ENCODE measurements at places on chromosomes 12 and 14.

GRCh38 chr14:75339059-75339458, 60.4 kb downstream of the FOS start:
- DNase-seq: no peak

- no peak for DNase-seq
These were observed 98.1 kb downstream of the PHETA1 start for GRCh38 chr12:111270774-111271173.

- DNase-seq: no peak
These were observed 25.9 kb upstream of the WNK1 start for GRCh38 chr12:726281-727140.

DNA sequence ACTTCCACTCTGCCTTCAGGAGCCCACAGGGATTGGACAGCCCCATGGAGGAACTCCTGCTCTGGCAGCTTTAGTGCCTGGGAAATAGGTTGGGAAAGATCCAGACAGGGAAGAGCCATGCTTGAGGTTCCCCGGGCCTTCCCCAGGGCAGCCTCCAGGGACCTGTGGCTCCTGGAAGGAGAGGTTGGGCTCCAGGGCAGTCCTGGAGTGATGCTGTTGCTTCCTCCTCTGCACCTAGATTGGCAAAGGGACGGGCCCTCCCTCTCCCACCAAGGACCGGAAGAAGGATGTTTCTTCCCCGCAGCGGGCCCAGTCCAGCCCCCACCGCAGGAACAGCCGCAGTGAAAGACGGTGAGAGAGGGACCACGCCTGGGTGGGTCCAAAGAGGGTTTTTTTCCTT, 16.5 kb downstream of the VASH1 start:
- DNase-seq: no peak

GRCh38 chr14:72254202-72254936, 322.1 kb downstream of the RGS6 start:
- no peak for DNase-seq

DNA sequence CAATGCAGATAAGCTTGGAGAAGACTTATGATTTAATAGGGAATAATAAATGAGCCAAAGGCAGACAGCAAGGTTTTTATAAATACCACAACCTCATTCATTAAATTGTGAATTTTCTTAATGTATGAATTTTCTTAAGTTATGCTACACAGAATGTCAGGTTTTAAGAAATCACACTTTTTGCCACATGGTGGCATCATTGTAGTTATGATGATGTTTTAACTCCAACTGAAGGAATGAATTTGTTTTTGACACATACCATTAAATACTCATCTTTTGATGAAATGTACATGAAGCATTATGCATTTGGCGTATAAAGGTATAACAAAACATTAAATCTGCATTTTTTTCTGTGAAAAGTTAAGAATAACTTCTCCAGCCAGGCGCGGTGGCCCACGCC, 524.1 kb upstream of the FBXO33 start:
- no peak for DNase-seq

GRCh38 chr12:31203261-31203660, 122.7 kb downstream of the SINHCAF start:
- DNase-seq: no peak

- no peak for DNase-seq
These were observed 46.7 kb downstream of the NOC4L start for GRCh38 chr12:132190834-132191500.

GRCh38 chr12:111434680-111435338, 29.1 kb downstream of the SH2B3 start:
- no peak for DNase-seq

DNA sequence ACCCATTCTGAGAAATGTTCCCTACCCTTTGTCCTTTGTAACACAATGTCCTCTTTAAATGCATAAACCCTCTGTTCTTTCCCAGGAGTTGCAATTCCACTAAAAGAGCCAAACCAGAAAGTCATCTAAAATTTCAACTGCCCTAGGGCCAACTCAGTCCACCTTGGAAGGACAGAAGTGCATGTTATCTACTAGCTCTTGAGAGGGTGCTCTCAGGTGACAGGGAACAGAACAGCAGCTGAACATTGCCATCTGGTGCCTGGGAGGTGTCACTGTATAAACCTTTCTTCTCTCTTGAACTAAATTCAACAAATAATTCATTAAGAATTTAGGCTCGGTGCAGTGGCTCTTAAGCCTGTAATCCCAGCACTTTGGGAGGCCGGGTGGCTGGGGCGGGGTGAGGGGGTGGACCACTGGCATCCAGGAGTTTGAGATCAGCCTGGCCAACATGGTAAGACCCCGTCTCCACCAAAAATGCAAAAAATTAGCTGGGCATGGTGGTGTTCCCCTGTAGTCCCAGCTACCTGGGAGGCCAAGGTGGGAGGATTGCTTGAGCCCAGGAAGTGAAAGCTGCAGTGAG, 10.3 kb upstream of the FERMT2 start:
- DNase-seq: no peak

- no peak for DNase-seq
These were observed at the start of gene TNFRSF1A for GRCh38 chr12:6341417-6342139. TNFRSF1A (minus strand) TSS chr12:6342076; CDS start chr12:6341814, 262 bp downstream.

DNA sequence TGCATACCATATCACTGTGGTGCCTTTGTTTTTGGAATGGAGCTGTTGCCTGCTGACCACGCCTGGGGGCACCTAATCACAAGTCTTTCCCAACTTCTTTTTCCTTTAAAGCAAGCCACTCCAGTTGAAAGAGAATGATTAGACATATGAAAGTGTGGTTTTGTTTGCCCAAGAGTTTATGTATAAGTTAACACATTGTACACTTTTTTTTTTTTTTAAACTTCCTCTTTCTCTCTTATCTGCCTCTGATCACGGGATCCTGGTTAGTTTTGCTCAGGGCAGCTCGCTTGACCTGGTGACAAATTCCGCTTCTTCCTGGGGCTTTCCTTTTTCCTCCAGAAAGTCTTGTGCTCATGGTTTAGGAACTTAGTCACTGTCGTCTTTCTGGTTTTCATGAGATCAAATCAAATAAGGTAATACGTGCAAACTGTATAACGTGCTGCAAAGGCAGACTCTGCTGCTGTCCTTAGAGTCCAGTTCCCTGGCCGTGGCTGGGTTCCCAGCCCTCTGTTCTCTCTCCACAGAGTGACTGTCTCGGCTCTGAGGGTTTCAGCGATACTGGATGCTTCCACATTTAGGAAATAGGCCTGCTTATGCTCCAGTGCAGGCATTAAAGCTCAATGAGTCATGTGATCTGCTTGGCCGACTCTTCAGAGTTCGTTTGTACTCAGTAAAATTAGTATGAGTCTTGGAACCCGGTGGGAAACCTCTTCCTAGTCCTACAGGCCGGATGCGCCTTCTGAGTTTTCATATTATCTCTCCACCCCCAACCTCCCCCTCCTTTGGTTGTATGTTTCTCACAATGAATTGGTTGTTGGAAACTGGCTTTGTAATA, 15.2 kb downstream of the RASSF3 start:
- no peak for DNase-seq

DNA sequence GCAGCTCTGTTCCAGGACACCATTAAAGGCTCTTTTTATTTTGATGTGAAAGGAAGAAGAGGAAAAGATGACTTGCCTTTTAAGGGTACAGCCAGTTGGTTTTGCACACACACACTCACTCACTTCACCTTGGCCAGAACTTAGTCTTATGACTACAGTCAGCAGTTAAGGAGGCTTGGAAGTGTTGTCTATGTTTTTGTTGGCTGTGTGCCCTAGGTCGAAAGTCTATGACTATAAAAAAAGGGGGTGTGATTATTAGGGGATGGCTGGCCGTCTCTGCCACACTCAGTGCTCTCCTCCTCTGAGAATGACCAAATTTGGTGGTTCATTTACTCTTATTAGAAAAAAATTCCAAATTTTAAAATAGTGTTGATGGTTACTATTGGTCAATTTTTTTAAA, 139.5 kb upstream of the OTX2 start:
- no peak for DNase-seq

DNA sequence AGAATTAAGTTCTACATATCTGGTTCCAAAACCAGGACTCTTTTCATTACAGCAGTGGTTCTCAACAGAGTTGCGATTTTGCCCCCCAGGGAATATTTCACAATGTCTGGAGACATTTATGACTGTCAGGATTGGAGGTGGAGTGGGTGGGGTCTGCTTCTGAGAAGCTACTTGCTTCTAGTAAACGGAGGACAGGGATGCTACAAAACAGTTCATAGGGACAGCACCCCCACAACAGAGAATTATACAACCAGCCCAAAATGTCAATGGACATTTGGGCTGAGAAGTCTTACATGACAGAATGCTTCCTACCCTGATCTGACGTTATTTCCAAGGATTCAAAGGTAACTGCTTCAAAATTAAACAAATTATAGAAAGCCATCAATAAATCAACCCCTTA, 739 bp upstream of the SPATA7 start:
- DNase-seq: no peak

DNA sequence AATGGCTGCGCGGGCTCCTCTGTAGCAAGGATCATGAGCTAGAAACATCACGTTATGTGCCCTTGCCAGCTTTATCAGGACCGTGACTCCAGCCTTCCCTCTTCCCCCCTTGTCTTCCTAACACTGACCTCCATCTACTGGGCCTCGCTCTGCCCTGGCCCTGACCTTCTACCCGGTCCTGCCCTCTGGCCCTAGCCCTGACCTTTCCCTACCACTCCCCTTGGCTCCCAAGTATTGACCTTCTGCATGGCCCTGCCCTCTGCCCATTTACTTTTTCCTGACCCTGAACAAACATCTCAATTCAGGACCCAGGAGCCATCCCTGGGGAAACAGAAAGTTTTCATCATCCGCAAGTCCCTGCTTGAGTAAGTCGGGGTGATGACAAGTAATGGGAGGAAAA, 2.0 kb downstream of the SOAT2 start:
- DNase-seq: no peak

DNA sequence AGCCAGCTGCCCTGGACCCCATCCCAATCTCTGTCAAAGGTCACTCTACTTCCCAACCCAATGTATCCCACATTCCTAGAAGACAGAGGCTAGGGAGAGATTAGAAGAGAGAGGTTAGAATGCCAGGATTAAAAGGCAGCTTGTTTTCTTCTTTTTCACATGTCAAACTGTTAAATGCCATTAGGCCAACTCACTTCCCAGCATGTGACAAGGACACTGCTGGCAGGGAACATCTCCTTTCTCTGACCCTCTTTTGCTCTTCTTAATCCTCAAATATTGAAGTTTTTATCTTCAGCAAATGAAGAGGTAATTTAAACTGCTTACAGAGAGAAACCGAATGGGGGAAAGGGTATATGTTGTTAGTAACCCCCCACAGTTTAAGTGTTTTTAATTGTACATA, 89.1 kb downstream of the BBS10 start:
- no peak for DNase-seq

DNA sequence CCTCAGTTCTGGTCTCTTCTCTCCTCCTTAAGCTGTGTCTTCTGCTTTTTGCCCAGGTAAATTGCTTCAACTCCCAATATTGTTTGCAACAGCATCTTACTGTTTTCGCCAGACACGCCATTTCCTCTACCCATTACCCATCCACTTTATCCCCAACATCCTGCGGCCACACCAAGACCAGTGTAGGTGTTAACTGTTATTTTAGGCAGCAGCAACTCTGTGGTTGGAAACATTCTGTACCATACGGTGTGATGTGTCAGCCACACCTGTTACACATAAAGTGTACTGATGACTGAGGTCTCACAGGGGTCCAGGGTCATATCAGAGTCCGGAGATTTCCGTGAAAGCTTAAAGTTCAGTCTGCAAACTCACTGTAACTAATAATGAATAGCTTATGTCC, 21.8 kb upstream of the KLRD1 start:
- DNase-seq: no peak

- DNase-seq: no peak
These were observed 143.9 kb upstream of the SSTR1 start for GRCh38 chr14:38063711-38064320.
